Natural killer cell (primary cell): ENCODE measurements at places on chromosomes 2 and 18. TPM values are rescaled to one million over a fixed set of nuclear protein-coding genes. Genes with fewer than 3 reads are reported as not detected.

DNA sequence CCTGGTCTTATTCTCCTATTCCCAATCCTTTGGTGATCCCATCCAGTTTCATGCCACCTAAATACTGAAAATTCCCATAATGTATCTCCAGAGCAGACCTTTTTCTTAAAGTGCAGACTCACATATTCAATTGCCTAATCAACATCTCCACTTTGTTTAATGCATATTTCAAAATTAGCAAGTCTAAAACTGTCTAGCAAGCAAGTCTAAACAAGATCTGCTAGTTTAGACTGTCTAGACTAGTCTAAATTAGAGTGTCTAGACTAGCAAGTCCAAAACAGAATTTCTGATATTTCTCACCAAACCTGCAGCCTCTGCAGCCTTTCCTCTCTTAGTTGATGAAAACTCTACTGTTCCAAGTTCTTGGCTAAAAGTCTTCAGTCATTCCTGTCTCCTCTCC lies 44.6 kb downstream of the THUMPD2 start:
- no peaks in the 10 kb centered on the region for H3K4me1 ChIP-seq
- DNase-seq, result no peak
- no peak overlapping the region for H3K4me3 ChIP-seq

GRCh38 chr2:85924522-85924921 lies 35.7 kb upstream of the ST3GAL5 start:
- no peaks in the 10 kb centered on the region for H3K27me3 ChIP-seq
- peaks cover 10% of the 10 kb centered on the region for H3K4me1 ChIP-seq
- H3K36me3 ChIP-seq, result no peaks in the 10 kb centered on the region
- H3K4me3 ChIP-seq, result no peak overlapping the region

- no peak for DNase-seq
- no peak overlapping the region for H3K4me3 ChIP-seq
- H3K27me3 ChIP-seq, result no peaks in the 10 kb centered on the region
- H3K27ac ChIP-seq, result no peak overlapping the region
Observed at GRCh38 chr2:173034143-173034542, 41.5 kb upstream of the MAP3K20 start.

The KIF1A gene
- 0.09 TPM for total RNA-seq

The ACTG2 gene
- not detected for total RNA-seq
